ENCODE measurements at places on chromosomes 12 and 14.

DNA sequence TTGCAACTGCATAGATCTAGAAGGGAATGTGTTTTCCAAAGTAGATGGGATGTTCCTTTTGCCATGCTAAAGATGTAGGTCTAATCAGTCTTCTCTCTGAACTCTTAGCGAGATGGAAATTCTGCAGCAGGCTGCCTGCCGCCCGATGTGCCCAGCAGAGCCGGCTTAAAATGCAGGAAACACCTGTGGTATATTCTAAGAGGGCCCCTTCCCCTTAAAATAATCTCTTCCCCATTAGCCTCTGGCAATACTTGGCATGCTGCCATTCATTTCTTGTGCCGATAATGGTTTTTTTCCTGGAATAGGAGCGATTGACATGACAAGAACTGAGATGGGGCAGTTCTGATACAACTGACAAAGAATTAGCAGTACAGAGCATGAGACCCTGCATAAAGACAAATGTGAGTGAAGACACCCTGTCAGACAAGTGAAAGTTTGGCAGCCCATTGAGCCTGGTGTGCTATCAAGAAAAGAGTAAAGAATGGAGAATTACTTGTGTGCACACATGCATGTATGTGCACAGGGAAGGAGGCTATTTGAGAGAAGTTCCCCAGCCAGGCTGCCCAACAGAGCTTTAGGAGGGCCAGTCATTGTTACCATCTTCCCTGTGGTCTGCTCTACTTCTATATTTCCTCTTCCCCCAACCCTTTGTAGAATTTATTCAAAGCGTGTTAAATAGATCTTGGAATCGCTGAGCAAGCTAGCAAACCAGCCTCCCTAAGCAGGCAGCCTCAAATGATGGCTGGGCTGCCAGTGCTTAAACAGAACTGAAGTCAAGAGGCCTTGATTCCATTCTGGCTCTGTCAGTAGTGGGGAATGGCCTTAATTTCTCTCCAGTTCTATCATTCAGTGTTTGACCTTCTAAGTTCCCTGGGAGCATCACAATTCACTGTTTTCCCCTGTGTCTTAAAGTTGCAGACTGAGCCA, 29.6 kb upstream of the NTF3 start:
- DNase-seq: no peak

DNA sequence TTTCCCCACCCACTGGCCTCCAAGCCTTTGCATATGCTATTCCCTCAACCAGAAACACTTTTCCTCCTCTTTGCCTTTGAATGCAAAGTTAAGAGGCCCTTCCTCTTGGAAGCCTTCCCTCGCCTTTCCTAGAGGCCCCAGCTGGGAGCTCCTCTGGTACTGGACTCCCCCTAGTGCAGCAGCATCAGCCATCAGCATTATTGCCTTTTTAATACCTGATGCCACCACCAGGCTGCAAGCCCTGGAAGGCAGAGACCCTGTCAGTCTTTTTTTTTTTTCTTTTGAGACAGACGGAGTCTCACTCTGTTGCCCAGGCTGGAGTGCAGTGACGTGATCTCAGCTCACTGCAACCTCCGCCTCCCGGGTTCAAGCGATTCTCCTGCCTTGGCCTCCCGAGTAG, 19.1 kb upstream of the PLA2G1B start:
- DNase-seq: no peak

GRCh38 chr14:36847366-36847765, 185.7 kb downstream of the PAX9 start:
- DNase-seq: no peak

DNA sequence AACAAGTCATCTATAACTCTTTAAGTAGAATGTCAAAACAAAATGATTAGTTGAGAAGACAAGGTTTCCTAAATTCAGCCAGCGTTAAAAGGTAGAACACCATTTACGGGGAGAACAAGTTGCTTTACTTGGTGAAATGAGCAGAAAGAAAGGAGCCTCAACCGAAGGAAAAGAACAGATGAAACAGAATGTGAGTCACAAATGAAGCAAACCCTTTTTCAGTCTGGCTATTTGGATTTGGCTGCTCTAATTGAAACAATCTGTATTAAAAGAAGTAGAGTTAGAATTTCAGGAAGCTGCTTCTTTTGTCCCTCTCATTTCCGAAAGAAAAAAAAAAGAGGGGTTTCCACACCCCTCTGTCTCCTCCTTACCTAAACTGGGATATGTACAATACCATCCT, 34.6 kb downstream of the CEP128 start:
- DNase-seq: no peak

DNA sequence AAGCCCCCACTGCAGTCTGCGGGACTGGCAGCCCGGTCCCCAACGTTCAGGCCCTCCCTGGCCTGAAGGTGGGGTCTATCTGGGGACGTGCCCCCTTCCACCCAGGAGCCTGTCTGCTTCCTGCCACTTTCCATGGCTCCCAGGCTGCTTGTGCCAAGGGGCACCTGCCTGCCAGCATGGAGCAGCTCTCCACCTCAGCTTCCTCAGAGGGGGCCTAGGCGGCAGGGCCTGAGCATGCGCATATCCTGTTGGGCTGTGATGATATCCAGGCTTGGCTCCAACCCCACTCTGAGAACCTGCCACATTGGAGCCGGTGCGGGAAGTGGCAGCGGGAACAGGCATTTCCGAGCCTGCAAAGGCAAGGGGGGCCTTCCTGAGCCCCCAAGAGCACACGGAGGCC, 57.4 kb downstream of the FUT8 start:
- no peak for DNase-seq
